NCI-H2171 (cell line): ENCODE measurements at places on chromosomes 7 and 10.

GRCh38 chr7:121610243-121610642 is 214.1 kb upstream of the FAM3C start:
- no peak for DNase-seq

DNA sequence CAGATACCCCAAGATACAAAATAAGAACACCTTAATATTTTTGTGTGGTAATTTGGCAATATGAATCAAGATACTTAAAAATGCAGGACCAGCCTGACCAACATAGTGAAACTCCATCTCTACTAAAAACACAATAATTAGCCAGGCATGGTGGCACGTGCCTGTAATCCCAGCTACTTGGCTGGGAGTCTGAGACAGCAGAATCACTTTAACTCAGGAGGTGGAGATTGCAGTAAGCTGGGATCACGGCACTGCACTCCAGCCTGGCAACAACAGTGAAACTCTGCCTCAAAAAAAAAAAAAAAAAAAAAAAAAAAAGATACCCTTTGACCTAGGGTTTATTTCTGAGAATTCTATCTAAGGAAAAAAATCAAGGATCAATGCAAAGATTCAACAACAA is 450.7 kb downstream of the SORCS1 start:
- no peak for DNase-seq

DNA sequence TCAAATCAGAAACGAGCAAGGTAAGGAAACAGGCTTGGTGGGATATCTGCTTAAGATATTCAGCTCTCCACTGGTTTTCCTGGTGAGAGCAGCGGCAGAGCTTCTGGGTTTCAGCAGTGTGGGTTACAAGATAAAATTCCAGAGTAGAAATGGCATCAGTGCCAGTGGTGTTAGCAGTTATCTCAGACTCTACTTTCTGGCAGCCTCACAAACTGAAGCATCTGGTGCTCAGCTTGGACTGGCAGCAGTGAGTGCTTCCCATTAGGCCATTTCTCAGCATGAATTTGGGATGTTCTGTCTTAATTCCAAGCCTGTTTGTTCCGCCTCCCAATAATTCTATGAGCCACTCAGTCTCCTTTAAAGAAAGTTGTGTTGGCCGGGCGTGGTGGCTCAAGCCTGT is 6.9 kb upstream of the GSTO2 start:
- no peak for DNase-seq

GRCh38 chr10:5854131-5854475 is 35.6 kb downstream of the ANKRD16 start:
- DNase-seq, result no peak

DNA sequence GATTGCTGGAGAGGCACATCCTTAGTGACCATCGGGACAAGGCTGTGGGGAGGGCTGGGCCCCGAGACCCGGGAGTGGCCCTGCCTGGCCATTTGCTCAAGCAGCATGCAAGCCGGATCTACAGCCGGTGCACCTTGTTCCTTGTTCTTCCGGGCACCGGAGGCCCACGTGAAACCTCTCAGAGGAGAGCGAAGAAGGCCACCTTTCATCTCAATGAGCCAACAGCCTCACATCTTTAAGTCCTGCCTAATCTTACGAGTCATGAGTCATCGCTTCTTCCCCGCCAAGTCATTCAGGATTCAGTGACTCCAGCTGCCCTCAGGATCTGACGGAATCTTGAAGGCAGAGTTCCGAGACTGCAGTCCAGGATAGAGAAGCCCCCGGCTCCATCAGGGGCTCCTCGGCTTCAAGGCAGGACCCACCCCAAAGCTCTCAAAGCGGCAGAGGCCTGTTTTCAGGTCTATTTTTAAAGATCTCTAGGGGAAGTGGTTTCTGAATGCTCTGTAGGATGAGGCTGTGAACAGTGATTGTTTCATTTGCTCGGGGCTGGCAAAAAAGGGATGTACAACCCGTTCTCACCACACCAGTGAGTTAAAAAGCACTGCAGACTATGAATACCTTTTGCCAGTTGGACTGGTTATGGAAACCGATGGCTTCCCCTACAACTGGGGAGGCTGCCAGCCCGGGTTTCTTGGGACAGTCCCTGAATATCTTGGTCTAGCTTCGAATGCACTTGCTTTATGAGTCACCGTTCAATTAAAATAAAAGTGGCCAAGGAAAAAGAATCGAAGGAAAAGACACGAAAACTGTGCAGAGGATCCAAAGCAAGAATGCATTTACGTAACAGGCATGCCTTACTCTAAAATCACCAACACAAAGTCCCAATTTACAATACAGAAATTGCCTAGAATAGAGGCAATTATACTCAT is 57.2 kb upstream of the ECHDC3 start:
- DNase-seq, result no peak

DNA sequence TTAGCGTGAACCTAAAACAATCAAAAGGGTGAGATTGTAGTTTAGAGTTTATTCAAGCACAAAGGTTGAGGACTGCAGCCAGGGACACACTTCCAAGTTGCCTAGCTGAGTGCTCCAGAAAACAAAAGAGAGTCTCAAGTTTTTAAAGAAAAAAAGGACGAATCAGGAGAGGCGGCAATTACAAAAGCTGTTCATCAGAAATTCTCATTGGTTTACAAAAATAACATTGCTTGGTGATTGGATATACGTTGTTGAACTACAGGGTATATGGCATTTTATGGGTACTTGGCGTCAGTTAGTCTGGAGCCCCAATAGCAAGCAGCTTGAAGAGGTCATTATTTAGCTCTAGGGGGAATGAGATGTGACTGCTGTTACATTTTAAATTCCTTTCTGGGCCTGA is 11.5 kb downstream of the ZNF438 start:
- DNase-seq, result no peak

- no peak for DNase-seq
Observed at GRCh38 chr10:67520924-67521520, 175.0 kb downstream of the CTNNA3 start.

DNA sequence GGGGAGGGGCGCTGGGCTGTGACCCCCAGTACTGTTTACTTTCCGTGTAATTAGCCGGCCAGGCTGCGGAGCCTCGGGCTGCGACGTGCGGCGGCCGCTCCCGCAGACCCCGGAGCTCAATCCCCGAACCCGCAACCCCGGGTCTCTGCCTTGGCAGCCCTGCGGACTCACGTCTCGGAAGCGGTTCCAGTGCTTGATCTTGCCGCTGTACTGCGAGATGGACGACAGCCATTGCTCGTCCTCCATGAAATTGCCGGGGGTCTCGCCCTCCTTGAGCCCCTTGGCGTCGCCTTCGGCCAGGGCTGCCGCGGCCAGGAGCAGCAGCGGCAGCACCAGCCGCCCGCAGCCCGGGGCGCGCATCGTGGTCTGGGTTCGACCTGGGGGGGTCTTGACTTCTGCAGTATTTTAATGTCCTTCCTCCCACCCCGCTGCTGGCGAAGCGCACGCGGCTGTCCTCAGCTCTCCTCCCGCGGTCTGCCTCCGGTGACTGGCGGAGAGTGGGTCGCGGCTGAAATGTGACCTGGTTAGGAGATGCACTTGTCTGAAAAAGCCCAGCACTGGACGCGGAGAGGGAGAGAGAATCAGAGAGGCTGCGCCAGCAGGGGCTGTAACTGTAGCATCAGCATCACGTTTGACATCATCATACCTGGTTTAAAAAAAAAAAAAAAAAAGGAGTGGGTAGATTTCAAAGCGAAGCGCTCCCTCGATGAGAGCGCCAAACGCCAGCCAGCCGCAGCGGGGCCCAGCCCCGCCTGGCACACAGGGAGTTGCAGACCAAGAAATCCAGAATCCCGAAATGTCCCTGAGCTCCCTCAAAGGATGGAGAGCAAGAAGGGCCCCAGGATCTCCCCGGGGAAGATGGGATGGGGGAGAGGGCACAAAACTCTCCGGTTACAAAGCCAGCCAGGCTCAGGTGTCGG is at the start of gene SPOCK2:
TSS of gene SPOCK2 (minus strand) at position 583 of the 920 bp plus-strand sequence. CDS start at position 360, 223 bp downstream.
- DNase-seq, result peak; percentile 80

DNA sequence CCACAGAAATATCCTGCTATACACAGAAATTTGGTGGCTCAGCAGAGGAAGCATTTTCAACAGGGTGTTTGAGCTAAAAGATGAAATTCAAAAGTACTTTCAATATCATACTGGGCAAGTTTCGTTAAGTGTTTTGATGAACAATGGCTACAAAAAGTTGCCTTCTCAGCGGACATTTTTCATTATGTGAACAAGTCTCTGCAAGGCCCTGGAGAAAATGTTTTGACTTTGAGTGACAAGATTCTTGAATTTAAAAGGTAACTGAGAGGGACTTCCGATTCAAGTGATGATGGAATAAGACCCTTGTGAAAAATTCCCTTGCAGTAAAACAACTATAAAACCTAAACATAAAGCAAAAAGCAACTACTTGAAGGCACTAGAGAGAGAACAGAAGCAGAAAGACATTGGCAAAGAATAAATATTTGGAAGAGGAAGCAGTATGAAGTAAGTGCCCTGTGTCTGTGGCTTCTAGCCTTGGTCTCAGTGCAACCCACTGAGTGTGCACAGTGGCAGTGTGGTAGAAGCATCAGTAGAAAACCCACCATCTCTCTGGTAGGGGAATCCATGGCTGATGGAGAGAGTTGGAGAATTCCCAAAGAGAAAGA is 62.5 kb upstream of the NAMPT start:
- DNase-seq, result no peak

DNA sequence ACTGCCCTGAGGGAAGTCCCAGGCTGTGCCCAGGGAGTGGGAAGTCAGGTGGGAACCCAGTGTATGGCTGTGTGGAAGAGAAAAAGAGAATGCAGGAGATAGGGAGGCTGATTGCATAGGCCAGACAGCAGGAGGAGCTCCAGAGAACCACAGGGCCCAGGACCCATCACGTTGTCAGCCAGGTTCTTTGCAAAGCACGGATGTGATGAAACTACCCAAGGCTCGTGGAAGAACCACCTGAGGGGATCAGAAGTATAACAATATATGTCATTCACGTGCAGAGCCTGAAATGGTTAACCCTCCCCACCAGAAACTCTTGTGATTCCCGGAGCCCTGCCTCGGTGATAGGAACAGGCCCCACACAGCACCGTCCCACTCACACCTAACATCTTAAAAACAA is 83.6 kb downstream of the LARP4B start:
- no peak for DNase-seq

- peak; percentile 21 for DNase-seq
Observed at GRCh38 chr10:74008212-74008731, 10.4 kb downstream of the VCL start.

DNA sequence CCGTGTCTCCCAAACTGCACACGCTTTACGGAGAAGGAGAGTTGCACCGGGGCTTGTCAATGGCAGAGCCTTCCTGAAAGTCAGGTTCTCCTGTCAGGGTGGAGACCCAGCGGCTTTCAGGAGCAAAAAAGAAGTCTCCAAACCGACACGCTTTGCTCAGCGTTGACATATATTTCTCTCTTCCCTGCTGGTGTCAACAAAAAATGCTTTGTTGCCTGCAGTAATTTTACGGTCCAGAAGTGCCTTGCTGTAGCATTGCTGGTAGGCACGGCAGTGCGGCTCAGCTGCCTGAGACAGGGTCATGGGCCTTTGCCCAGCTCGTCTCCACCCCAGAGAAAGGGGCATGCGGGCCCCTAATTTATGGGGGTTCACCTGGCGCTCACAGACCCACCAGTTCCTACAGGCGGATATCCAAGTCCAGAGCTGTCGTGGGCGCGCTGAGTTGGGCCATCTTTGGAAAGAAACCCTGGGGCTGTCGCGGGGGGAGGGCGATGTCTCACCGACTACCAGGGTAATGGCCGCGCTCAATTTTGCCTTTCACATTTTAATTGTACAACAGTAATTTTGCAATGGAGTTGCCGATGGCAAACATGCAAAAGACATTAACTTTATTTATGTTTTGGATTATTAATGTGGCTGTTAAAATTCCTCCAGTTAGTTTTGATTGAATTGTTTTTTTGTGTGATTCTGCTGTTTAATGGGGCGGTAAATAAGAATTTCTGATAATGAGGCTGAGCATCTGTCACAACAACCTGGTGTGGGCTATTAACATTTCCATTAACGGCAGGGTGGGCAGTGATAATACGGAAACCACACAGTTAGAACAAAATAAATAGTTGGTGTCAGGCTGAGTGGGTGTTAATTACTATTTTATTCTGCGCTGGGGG is 478.2 kb upstream of the FOXK1 start:
- DNase-seq, result no peak

DNA sequence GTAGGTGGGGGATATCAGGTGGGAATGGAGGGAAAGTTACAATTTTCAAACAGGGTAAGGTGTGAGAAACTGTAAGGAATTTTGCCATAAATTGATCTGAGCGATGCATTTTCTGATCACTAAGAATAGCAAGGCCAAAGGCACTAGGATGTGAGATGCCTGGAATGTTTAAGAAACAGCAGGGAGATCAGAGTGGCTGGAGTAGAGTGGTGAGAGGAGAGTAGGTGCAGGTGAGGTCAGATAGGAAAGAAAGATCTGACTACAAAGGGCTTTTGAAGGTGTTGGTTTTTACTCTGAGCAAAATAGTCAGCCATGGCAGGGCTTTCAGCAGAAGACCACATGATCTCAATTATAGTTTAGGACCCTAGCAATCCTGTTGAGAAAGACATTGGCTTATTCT is 55.0 kb downstream of the HDAC9 start:
- DNase-seq, result no peak

DNA sequence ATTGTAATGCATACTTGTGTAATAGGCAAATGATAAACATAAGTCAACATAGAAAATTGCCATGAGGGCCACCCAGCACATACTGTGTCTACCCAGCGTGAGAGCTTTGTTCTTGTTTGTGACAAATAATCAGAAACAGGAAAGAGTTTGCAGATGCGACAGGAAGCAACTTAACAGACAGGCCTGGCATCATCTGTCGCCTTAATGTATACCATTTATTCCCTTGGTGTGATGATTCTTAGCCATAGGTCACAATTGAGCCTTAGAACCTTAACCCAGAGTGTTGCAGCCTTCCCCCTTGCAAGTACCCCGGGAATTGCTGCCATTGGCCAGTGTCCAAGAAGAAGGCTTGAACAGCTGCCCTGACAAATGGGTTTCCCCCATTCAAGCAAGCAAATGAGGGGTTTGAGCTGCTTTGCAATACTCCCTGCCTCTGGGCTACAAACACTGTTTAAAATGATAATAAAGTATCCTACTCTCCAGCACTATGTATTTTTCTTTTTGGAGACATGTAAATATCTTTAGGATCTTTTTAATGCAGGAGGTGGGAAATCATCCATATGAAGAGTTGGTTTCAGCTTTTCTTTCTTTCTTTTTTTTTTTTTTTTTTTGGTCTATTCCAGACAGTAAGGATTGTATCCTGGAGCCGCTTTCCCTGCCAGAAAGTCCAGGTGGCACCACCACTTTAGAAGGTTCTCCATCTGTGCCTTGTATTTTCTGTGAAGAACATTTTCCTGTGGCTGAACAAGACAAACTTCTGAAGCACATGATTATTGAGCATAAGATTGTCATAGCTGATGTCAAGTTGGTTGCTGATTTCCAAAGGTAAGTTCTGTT is 80.0 kb downstream of the ZNF277 start:
- peak; percentile 90 for DNase-seq

DNA sequence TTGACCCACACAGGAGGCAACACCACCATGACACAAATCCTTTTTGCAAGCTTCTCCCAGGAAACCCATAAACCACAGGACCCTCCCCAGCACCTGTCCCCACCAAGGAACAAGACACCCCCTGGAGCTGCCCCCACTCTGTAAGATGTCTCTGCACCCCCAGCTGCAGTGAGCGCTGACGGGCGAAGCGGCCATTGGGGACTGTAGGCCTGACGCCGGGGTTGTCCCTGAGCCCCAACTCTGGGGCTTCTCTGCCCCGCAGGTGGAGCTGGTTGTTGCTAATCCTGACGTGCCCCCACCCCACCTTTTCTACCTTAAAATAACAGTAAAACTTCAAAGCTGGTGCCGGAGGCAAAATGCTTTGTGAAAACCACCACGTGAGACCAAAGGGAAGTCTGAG is 94.7 kb upstream of the PPP2R2D start:
- DNase-seq, result no peak
